Fibroblast of skin of right quadriceps (primary cell): ENCODE measurements at places on chromosomes 13 and 19.
A peak's percentile ranks its signal among the peaks of the same experiment; 100 is the strongest.

DNA sequence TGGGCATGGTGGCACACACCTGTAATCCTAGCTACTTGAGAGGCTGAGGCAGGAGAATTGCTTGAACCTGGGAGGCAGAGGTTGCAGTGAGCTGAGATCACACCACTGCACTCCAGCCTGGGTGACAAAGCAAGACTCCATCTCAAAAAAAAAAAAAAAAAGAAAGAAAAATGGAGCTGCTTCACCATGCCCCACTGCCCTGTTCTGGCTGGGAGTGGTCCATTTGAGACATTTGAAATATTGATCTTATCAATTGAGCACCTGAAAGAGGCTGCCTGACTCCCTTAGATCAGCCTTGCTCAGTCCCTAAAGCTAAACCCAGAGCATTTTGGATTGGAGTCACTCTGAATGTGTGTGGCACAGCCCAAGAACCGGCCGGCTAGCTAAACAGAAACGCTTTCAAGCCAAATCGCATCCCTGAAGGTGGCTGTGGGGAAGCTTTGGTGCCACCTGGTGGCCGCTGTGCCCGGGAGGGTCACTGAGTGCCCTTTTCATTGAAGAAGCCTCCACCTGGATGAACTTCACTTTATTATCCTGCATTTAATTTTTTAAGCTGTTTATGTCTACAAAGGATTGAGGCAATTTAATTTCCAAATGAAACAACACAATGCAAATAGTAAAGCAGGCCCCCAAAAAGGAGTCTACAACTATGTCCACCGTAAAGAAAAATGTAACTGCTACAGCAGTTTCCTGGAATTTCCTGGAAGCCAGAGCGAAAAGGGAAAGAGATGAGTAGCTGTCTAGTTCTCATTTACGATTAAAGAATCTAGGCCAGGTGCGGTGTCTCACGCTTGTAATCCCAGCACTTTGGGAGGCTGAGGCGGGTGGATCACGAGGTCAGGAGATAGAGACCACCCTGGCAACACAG lies 53.1 kb upstream of the SERPINE3 start:
- DNase-seq = peak; percentile 54

GRCh38 chr19:8478598-8478997 lies 23.8 kb downstream of the PRAM1 start:
- DNase-seq = no peak

GRCh38 chr13:98771838-98772611 lies 19.6 kb upstream of the SLC15A1 start:
- DNase-seq = no peak

DNA sequence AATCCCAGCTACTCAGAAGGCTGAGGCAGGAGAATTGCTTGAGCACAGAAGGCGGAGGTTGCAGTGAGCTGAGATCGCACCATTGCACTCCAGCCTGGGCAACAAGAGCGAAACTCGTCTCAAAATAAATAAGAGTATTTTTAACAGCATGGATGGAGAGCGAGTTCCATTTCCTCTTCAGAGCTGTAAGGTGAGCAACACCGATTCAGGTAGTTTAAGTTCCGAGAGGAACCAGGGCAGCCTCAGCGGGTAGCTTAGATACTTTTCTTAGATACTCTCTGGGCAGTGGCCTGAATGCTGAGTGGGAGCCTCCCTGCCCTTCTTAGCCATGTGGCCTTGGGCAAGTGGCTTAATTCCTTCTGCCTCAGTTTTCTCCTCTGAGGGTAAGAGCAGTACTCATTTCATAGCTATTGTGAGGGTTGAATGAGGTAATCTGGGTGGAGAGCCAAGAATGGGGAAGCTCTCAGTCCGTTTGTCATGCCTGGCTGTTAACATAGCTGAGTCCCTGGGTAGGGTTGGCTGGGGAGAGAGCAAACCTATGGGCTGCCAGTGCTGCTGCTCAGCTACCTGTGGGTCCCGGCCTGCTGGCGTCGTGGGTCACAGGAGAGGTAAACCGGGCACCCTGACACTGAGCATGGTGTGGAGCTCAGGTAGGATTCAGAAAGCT lies 4.1 kb downstream of the ATP11A start:
- peak; percentile 62 for DNase-seq

- DNase-seq = no peak
These were observed 343.1 kb downstream of the TEX29 start for GRCh38 chr13:111663505-111663904.

DNA sequence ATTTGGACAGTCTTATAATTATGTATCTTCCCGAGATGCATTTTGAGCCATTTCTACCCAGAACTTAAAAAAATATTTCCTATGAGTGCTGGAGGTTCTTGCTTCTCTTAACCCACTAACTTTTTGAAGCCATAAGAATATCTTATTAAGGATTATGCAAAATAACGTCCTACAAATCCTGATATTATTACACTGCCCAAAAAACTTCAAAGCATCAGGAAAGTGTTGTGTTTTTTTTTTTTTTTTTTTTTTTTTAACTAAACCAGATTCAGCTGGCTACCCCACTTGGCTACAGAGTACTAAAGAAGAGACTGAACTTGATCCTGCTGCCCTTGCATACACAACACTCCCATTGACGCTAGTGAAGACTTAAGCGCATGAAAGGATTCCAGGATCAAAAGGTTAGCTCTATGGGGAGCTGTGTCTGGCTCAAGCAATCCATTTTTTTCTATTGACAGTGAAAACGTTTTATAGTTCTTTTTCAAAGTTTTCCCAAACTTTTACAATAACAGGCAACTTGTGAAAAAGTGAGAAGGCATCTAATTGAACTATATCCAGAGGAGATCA lies 141.4 kb downstream of the KCNRG start:
- no peak for DNase-seq

- no peak for DNase-seq
These were observed 286.7 kb upstream of the SLITRK6 start for GRCh38 chr13:86085890-86086289.

DNA sequence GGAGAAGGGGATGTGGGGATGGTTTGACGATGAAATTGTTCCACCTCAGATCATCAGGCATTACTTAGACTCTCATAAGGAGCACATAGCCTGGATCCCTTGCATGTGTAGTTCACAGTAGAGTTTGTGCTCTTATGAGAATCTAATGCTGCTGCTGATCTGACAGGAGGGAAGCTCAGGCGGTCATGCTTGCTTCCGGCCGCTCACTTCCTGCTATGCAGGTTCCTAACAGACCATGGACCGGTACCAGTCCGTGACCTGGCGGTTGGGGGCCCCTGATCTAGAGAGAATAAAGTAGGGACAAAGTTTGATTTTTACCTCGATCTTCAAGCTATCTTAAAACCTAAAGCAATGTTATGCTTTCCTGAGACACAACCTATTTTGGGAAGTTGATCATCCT lies 373.8 kb upstream of the ARGLU1 start:
- no peak for DNase-seq

DNA sequence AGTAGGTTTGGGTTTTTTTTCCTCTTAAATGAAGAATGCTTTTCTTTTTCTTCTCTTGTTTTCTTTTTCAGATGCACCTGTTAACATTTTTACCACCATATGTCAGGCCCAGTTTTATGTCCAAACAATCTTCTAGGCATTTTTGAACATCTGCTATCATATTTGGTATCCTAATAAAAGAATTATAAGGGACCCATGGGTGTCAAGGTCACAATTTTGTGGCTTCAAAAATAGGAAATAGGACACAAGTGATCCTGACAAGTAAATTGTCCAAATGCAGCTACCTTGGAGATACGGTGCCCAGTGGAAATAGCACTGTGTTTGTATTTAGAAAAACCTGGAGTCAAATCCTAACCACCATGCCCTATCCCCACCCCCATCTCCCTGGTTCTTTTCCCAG lies 270.3 kb downstream of the MZT1 start:
- DNase-seq = no peak
